ENCODE measurements at places on chromosomes 5 and 9. TPM values are rescaled to one million over a fixed set of nuclear protein-coding genes. Genes with fewer than 3 reads are reported as not detected.

LIX1 gene
- total RNA-seq, result not detected

DRD1 gene
- not detected for total RNA-seq

TAF1L gene
- total RNA-seq, result 0.08 TPM

IRF1 gene
- total RNA-seq, result 228 TPM

TMEFF1 gene
- not detected for total RNA-seq

PCDHB7 gene
- total RNA-seq, result not detected

NUTM2G gene
- not detected for total RNA-seq

SLC25A48 gene
- total RNA-seq, result not detected

BRD3OS gene
- 17.0 TPM for total RNA-seq

C5 gene
- 3.5 TPM for total RNA-seq

RASGEF1C gene
- not detected for total RNA-seq

CTSV gene
- total RNA-seq, result 0.33 TPM

FER gene
- total RNA-seq, result 10.8 TPM

FBP1 gene
- total RNA-seq, result 2.1 TPM

WDR38 gene
- not detected for total RNA-seq

PHF24 gene
- total RNA-seq, result not detected
